Activated CD4-positive, alpha-beta T cell treated with anti-CD3 and anti-CD28 coated beads, Interleukin-2, amount 10 ng/mL, durations not matched to agents 24 days and 14 days (primary cell): ENCODE measurements at places on chromosomes 2 and 18. TPM values are rescaled to one million over a fixed set of nuclear protein-coding genes. Genes with fewer than 3 reads are reported as not detected.

The RESP18 gene
- not detected in 2 replicates for total RNA-seq

The FHOD3 gene
- total RNA-seq = not detected in 2 replicates

The MYCN gene
- 0.12 TPM in 1 of 2 replicates, not detected in the other for total RNA-seq

DNA sequence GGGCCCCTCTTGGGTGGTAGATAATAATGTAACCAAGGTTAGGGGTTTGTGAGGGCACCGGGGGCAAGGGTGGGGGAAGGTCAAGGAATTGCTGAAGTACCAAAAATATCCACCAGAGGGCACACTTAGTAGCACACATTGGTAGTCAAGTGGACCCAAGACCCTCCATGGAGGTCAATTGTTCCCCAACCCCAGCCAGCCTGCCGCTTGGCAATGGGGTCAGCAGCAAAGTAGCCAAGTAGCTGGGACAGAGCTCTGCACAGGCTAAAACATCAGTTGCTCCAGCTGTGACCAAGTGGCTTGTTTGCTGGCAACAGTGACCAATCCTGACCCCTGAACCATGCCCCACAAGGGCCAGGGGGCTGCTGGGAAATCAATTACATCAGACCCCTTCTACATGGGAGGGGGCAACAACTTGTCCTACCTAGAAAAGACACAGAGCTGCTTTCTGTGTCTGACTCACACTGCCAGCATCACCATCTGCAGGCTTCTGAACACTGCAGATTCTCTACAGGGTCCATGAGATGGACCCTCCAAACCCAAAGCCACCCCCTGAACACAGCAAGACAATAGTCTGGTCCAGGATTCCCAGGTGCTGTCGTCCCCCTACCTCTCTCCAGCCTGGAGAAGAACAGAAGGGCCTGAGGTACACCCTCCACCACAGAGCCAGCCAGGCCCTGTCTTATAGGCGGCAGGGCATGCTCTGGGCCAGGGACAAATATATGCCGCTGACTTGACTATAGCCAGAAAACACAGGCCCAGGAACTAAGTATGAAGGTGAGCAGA lies 76.0 kb downstream of the EMX1 start:
- peak; percentile 86 for DNase-seq

DNA sequence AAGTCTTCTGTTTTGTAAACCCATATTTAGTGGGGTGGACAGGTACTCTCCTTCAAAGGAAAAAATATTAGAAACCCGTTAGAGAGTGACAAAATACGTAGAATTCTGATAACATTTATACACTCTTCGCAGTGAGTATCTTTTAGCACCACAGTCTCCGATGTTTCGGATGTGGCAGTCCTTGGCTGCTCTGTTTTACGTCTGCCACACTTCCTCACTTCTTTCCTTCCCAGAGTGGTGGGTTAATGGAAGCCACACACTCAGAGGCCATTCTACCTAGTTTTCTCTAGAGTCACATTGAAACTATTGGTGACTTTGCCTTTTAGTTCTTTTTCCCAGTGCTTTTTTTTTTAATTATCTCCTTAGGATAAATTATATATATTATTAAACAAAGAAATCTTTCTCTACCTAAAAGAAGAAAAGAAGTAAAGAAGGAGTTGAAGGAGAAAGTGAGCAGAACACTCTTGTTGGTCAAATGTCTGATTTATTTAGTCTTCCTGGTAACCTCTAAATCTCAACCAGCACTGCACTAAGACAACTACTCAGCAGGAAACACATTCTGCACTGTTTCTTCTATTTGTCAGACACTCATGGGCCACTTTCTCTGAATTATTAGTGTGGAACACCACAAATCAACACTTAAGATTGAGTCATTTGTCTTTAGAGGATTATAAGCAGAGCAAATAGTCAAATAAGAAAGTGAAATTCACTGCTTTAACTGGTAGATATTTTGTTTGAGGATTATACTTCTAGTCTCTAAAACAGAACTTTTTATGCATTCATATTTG lies 451.3 kb upstream of the TMEFF2 start:
- DNase-seq = no peak

DNA sequence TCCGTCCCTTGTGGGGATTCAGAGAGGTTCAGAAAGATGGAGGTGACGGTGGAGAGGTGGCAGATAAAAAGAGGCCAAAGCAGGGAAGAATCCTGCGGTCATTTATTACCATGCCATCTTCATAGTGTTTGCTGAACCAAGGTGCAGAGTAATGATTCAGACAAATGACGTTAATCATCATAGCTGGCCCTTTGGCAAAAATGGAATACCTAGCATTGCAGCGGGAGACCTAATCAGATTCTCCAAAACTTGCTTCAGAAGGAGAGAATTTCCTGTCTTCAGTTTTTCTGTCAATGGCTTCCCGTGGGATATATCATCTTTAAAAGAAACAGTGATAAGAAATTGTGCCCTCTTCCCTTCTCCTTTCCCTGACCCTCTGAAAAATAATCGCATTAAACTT lies 175.4 kb downstream of the PTGR3 start:
- no peak for DNase-seq

- peak; percentile 24 for DNase-seq
Observed at GRCh38 chr2:19554520-19554919, 196.1 kb upstream of the OSR1 start.

GRCh38 chr2:70461414-70461813 lies 92.2 kb downstream of the TGFA start:
- DNase-seq = no peak

DNA sequence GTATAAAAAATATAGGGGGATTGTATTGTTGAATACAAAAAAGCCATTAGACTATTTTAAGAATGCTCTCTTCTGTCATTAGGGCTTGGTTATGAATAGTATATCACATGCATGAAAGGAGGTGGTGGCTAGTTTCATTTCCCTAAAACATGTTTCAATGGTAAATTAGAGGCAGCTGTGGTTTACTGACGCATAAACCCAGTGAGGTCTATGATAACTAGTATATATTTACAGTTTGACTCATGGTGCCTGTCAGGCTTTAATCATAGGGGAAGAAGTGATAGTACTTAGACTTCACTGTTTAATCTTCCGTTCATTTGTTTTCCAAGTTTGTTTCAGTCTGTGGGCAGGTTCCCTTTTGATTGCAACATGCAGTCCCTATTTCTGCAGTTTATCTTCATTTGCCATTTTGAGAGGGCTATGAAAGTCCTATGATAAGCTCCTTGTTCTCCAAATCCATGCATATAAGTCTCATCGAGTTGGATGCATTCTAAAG lies 55.1 kb upstream of the MAP4K3 start:
- DNase-seq = peak; percentile 80

DNA sequence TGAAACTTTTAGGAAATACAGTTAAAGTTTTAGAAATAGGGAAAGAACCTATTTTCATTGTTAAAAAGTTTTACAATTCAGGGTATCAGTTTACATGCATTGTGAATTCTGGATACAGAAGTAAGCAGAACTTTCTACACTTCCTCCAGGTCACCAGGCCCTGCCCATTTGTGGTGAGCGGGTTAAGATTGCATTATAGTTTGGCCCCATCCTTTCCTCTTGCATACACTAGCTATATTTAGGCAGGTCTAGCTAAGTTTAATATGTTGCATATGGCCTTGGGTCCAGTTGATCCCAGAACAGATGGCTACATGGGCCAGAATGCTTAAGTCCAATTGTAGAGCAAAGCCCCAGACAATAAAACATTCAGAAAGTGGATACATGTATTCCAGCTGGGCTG lies 4.8 kb downstream of the VWA3B start:
- DNase-seq = no peak

- peak; percentile 57 for DNase-seq
Observed at GRCh38 chr2:158953926-158954763, 14.3 kb upstream of the TANC1 start.

- no peak for DNase-seq
Observed at GRCh38 chr2:45307147-45307546, 297.9 kb upstream of the SIX2 start.

DNA sequence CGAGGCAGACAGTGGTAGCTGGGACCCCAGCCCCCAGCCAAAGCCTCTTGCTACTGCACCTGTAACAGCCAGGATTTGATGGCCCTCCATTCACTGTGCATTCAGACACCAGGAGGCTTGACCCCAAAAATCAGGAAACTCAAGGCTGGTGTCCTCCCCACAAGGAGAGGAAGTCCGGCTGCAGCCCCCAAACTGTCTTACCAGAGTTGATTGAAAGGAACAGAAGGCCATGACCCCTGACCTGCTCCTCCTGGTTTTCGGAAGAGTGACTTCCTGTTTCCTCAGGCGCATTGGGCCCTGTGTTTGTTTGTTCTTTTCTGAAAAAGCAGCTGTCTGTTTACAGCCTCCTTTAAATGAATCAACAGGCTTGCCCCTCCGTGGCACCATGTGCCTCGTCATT lies 111.6 kb downstream of the RNF144A start:
- no peak for DNase-seq

DNA sequence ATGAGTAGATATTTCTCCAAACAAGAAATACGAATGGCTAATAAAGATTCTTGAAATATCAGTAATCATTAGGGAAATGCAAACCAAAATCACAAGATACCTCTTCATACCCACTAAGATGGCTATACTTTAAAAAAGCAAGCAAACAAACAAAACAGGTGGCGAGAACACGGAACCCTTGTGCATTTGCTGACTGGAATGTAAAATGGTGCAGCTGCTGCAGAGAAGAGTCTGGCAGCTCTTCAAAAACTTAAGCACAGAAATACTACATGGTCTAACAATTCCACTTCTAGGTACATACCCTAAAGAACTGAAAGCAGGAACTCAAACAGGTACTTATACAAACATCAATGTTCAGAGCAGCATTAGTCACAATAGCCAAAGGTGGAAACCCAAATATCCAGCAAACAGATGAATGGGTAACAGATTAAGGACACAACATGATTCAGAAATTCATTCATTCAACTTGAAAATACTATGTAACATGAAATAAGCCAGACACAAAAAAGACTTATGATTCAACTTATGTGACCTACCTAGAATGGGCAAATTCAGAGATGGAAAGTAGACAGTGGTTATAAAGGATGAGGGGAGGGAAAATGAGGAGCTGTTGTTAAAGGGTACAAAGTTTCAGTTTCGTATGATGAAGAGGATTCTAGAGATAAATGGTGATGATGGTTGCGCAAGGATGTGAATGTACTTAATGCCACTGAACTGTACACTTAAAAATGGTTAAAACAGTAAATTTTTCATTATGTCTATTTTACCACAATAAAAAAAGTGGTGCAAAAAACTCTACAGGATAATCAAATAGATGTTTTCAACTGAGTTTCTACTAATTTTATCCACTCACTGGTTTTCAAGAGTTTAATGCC lies 26.9 kb upstream of the GPR75 start:
- DNase-seq = no peak

DNA sequence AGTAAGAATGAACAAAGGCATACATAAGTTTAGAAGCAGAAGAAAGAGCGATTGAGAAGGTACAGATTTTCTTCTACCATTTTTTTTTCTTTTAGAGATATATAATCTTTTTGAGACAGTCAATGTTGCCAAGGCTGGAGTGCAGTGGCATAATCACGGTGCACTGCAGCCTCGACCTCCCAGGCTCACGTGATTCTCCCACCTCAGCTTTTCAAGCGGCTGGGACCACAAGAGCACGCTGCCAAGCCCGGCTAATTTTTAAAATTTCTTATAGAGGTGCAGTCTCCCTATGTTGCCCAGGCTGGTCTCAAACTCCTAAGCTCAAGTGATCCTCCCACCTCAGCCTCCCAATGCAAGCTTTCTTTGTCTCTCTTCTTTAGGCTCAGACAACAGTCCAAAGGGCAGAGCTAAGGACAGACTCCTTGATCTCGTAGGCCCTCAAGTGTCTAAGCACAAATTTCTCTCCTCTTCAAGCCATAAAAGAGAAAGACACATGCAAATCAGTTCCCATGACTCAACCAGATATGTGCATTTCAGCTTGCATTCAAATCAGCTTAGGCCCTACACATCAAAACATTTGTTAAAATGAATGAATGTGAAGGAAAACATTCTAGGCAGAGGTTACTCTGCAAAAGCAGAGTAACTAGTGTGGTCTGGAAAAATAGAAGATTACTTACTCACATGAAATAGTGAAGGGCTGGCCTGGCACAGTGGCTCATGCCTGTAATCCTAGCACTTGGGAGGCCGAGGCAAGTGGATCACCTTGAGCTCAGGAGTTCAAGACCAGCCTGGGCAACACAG lies 18.0 kb downstream of the ITSN2 start:
- DNase-seq = no peak

GRCh38 chr2:156189143-156189542 lies 143.4 kb downstream of the NR4A2 start:
- DNase-seq = no peak

DNA sequence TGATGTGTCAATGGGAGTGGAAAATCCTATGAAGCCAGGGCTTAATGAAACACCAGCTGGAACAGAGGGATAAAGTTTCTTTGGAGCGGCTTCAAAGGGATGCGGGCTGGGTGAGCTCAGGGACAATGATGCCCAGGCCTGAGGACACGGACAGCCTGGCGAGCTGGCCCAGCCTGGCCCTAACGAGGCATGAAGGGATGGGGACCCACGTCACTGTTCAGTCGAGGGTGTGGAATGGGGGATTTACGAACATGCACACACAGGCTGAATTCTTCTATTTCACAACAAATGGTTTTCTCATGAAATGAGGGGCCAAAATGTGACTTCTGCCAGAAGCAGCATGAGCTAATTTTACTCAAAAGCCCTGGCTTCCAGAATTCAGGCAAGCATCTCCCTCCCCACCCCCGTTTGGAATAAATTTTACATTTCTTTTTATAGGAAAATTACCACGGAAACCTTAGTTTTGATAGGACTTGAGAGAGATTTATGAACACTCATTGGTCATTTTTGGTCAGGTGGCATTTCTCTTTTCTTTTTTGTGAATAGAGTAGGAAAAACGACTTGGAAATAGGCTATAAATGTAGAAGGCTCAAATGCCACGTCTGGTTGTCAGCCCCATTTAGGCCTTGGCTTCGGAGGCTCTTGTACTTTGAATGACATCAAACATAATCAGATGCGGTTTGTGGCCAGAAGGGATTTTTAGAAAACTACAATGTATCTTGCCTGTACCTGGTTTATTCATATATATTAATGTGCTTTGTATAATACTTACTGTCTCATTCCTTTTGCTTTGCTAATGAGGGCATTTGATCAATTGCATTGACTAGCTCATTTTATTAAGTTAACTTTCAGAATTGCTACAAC lies 893.8 kb upstream of the CELF4 start:
- no peak for DNase-seq

DNA sequence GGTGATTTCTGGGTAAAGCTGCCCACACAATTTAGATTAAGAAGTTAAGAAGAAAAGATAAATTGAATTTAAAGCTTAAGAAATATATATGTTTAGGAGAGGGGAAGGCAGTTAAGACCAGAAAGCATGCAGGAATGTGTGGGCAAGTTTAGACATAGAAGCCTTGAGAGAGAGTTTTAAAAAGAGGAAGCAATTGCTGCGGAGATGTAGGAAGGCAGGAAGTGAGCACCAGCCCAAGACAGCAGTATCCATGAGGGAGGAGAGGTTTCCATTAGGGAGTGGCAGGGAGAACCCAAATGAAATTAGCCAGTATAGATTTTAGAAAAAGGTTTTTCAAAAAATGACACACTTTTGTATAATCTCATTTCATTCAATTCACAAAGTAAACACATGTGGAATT lies 24.3 kb downstream of the DSC2 start:
- DNase-seq = no peak
